ENCODE measurements at places on chromosomes 4 and X. TPM values are rescaled to one million over a fixed set of nuclear protein-coding genes. Genes with fewer than 3 reads are reported as not detected.

GRCh38 chr4:170420255-170420693 is 330.5 kb upstream of the AADAT start:
- DNase-seq = no peak

Gene USP11
- 49.1 TPM for total RNA-seq

DNA sequence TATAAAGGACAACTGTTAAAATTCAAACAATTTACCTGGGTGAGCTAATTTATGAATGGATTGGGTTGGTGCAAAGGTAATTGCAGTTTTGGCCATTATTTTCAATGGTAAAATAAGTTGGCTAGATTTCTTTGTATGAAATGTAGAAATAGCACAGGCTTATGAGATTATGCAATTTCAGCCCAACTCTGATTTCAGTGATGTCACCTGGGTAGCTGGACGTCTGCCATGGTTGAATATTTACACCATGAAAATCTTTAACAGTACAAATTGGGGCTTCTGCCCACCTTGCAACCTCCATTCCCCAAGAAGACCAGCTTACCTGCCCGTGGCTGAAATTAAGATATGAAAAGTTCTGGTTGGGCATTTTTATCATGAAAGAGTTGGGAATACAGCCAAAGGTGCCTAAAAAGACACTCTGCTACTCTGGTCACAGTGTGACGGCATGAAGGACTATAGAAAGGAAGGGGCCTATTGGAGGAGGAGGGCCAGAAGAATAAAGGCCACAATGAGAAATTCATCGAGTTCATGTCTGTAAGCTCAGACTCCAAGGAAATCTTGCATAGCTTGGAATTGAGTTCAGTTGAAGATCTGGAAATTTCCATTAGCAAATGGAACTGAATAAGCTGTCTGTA is 29.7 kb downstream of the EGF start:
- DNase-seq = no peak

GRCh38 chr4:176709417-176709816 is 83.3 kb downstream of the VEGFC start:
- DNase-seq = no peak

DNA sequence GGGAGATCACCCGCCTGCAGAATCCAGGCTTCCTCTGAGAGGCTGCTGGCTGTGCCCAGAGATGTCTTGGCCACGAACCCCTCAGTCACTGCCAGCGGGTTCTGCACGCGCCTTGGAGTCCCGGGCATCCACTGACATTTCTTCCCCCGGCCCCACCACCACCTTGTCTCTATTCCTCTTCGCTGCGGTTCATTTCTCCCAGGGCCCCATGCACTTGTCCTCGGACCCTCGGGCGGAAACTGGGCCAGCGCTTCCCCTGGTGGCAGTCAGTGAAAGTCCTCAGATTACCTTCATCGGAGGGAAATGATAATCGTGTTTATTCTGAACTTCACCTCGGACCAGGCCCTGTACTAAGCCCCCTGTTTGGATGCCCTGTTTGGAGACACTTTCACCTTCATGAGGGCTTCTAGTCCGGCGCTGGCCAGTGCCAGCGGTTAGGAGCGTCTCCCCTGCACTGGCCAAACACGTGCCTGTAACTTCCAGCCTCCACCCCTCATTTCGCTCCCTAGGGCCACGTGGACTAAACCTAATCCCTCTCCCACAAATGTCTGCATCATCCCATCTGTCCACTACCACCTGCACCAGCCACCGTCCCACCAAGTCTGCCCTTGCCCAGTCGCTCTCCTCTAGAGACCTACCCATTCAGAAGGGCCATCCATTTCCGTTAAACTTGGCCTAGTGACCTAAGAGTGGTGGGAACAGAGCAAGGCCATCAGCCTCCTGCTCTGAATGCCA is 82.0 kb downstream of the DCTD start:
- no peak for DNase-seq
